Activated CD4-positive, alpha-beta T cell treated with anti-CD3 and anti-CD28 coated beads, Interleukin-2, amount 50 U/mL, for 48 hours (primary cell): ENCODE measurements at places on chromosomes 12 and 14.
A peak's percentile ranks its signal among the peaks of the same experiment; 100 is the strongest.

DNA sequence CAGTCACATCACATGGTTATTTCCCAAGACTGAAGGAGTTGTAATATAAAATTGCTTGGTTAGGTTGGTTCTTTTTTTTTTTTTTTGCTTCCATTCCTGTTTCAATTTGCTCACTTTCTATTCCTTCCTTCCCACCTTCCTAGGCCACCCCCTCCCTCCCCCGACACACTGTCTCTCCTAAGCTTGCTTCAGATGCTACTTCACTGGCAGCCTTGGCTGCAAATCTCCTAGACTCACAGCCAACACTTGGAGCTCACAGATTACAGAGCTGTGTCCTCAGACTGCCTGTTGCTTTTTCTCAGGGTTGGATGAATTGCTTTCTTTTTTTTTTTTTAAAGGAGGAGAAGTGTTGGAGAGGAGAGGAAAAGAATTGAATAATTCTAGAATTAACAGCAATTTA, 77.3 kb upstream of the GRIN2B start:
- DNase-seq = no peak

DNA sequence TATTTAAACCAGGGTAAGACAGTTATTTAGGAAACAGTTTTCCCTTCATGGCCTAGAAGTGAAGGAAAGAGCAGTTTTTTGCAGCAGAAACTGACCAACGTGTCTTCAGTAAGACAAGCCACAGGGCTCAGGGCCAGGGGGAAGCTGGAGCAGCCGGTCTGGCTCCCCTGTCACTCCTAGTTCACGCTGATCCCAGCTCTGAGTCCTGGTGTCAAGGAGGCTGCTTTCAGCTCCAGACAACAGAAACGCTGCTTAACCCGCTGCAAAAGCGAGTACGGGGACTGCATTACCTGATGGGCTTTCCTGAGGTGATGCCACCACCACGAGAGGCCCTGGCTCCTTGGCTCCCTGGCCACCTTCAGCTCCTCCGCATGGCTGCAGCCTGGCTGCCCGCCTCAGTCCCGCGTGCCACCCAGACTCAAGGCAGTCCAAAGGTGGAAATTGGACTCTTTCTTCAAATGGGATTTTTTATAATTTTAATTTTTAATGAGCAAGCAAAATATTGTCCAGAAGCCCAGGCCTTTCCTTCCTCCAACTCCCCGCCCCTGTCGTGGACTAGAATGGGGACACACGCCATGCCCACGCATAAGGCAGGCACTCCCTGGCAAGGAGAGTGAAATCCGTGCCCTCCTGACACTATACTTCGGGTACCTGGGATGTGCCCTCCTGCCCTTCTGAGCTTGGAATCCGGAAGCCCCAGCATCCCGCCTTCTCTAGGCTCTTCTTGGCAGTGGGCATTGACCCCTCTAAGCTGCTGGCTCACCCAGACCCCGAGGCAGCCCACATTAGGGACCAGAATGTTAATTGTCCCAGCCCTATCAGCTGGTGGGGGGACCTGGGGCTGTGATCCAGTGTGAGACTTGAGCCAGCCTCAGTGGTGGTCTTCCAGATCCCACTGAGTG, 85.0 kb downstream of the PAPOLA start:
- no peak for DNase-seq

DNA sequence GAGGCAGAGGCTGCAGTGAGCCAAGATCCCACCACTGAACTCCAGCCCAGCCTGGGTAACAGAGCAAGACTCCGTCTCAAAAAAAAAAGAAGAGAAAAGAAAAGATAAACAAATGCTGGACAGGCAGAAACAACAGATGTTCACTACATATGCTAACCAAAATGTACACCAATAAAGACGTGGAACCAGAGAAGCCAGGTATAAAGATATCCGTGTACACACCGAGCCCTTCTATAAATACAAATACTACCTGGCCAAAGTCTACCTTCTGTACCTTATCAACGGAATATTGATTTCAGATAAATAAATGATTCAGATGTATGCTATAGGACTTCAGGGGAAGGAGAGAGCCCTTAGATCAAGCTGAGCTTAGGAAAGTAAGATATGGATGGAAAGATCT, 10.8 kb upstream of the KRT8 start:
- no peak for DNase-seq

DNA sequence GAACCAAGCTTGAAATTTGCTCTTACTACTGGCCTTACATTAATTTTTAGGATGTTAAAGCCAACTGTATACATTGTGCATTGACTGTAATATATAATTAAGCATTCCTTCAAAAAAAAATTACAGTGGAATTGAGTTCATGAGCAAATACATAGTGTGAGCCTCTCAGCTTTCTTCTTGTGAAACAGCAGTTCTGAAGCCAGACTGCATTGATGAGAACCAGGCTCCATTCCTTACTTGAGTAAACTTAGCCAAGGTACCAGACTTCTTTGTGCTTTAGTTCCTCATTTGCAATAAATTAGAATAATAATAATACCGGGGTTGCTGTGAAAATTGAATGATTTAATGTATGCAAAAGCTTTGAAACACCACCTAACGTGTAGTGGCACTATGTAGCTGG, 169.5 kb downstream of the ANO4 start:
- DNase-seq = no peak

- no peak for DNase-seq
Observed at GRCh38 chr12:87329076-87329863, 699.9 kb downstream of the C12orf50 start.

DNA sequence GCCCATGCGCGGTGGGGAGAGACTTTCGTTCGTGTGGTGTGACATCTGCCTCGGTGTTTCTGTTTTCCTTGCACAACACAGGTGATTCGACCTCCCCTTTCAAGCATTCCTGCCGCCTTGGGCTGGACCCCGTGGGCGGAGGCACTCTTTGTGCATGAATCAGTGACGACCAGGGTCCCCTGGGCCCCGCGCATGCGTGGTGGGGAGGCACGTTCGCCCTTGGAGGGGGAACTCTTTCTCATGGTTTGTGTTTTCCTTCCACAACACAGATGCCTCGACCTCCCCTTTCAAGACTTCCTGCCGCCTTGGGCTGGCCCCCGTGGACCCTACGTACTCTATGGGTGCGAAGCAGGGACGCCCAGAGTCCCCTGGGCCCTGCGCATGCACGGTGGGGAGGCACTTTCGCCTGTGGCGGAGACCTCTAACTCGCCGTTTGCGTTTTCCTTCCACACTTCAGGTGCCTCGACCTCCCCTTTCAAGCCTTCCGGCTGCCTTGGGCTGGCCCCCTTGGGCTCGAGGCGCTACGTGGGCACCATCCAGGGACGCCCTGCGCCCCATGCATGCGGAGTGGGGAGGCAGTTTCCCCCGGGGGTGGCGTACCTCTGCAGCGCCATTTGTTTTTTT, 340.9 kb downstream of the ALG10 start:
- DNase-seq = no peak

DNA sequence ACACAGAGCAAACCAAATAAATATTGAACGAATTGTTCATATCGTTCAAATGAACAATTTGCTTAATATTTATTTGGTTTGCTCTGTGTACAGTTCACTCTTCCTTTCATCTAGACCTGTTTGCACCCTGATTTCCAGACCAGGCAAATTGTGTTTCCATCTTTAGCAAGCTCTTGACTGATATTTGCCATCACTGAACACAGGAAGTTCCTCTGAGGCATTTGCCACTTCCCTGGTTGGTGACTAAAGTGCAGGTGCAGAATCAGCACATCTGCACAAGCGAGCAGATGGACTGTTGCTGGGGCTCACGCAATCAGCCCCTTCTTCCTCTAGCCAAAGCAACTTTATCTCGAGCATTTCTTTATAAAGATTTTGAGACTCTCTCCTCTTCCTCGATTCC, 112.9 kb downstream of the DAAM1 start:
- DNase-seq = no peak

- DNase-seq = no peak
Observed at GRCh38 chr14:54354096-54354495, 42.7 kb upstream of the CDKN3 start.

GRCh38 chr14:75720842-75721498, 59.9 kb downstream of the TTLL5 start:
- no peak for DNase-seq

DNA sequence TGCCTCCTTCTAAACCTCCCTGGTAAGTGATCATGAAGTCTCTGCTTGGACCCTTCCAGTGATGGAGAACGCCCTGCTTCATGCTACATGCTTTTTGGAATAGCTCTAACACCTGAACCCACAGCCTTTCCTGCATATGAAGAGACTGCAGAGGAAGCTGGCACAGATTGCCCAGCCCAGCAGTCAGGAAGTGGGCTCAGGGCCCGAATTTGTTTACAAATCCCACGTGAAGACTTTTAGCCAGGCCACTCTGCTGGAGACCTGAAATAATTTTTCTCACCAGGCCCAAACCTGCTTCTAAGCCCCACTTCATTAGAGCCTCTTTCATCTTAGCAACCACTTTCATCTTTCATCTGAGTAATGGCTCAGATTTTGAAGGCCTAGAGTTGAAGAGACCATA, 22.9 kb downstream of the RTN1 start:
- DNase-seq = no peak

DNA sequence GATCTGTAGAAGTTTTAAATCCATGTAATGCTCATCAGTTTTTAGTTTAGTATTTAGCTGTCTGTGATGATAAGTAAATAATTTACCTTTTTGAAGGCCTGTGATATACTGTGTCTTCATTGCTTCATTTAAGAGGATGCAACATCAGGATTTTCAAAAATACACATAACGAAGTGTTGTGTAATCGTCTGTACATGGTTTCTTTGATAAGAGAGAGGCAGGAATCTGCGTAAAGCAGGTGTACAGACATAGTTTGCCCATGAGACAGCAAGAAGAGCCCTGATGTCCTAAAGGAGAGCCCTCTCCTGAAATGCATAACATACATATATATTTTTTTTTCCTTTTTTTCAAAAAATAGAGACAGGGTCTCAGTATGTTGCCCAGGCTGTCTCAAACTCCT, 44.8 kb downstream of the RASSF3 start:
- DNase-seq = no peak

DNA sequence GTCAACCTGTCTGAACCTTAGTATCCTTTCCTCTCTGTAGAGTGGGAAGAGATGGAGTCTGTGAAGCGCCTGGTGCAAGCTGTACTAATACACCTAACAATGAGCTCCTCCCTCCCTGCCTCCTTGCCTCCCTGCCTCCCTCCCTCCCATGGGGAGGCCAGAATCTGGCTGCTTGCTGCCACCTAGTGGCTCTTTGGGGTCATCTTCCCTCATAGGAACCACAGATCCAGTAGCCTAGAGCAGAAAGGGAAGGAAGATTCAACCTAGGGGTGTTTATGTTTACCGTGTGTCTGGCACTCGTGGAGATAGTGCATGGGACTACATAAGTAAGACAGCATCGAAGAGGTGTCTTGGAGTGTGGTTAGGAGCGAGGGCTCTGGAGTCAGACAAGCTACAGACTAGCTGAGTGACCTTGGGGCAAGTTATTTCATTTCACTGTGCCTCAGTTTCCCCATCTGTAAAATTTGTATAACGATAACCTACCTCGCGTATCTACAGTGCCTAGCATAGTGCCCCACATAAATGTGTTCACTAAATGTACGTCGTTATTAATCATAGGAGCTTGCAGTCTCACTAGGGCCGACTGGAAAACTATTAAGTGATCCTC, 35.5 kb upstream of the TSPAN9 start:
- DNase-seq = peak; percentile 66

GRCh38 chr12:26195250-26195640, at the start of gene SSPN:
Gene SSPN (plus strand): TSS chr12:26195573. CDS start chr12:26195673, 100 bp downstream.
- DNase-seq = peak; percentile 9

DNA sequence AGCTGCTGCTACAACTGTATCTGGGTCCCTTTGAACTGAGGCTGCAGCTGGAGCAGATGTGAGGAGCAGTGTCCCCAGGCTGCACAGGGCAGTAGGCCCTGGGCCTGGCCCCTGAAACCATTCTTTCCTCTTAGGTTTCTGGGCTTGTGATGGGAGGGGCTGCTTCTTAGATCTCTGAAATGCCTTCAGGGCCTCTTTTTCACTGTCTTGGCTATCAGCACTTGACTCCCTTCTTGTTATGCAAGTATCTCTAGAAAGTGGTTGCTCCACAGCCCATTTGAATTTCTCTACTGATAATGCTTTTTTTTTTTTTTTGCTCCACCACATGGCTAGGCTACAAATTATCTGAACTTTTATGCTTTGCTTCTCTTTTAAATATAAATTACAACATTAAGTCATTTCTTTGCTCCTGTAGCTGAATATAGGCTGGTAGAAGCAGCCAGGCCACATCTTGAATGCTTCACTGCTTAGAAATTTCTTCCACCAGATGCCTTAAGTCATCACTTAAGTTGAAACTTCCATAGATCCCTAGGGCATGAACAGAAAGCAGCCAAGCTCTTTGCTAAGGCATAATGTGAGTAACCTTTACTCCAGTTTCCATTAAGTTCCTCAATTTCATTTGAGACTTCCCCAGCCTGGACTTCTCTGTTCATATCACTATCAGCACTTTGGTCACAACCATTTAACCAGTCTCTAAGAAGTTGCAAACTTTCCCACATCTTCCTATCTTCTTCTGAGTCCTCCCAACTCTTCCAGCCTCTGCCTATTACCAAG, 41.1 kb downstream of the ACSM4 start:
- no peak for DNase-seq

DNA sequence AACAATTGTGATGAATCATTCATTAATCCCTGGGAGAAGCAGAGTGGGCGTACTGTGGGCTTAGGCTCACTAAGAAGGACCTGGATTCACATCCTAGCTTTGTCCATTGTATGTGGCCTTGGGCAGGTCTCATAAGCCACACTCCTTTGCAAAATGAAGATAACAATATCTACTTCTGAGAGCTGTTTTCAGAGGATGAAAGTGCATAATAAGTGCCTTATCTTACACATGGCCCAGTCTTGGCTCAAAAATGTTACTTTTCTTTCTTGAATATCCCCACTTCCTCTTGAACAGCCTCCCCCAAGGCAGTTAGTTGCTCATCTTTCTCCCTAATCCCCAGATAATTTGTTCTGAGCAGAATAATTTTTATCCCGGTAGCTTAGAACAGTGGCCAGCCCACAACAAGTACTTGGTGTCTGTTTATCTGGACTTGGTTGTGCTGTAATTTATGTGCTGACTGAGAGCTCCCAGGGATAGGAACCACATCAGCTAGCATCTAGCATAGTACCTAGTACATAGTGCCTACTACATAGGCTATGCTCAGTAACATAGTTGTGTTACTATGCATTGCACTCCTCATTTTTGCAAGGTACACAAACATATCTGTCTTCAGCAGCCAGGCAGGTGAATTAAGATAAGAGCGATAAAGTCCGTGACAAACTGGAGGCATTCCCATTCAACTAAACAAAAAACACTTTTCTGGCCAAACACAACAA, 61.7 kb upstream of the NUDT4 start:
- DNase-seq = no peak

- no peak for DNase-seq
Observed at GRCh38 chr14:37363661-37364060, 165.9 kb downstream of the MIPOL1 start.

DNA sequence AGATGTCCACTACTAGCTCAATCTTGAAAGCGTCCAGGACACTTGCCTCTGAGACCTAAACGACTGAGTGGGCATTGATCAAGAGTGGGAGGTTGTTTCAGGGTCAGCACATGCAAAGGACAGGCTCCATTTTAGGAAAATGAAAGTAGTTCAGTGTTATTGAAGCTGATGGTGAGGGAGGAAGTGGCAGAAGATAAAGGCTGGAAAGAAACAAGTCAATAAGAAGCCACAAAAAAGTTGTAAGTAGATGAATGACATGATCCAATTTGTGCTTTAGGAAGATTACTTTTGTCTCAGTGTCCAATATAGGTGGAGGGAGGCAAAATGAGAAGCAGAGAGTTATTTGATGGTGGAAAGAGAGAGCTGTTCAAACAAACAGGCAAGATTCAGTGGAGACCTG, 22.0 kb downstream of the GPR65 start:
- DNase-seq = no peak
